Amniotic stem cell (primary cell): ENCODE measurements at places on chromosomes 1 and 21.

DNA sequence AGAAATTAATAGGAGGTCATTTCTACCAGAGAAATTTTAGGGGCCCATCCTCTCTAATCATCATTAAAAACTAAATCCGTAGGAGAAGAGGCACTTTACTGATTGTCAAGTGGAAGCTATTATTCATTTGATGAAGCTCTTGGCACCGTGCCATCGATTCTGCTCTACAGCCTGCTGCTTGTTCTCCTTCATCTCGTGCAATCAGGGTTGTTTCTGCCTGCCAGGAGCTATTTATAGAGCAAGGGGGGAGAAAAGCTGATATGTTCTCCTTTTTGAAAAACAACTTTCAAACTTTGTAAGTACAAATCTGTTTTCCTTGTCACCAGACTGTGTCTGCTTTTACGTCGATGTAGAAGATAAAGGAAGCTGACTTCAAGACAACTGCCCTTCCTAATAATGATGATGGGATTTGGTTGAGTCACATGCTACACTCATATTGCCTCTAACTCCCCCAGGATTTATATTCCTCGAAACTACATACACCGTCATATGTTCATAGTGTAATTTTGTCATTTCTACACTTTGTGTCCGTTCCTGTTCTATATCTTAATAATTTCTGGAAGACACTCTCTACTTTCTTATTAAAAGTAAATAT is 169.6 kb upstream of the LHX8 start:
- no peak for DNase-seq

DNA sequence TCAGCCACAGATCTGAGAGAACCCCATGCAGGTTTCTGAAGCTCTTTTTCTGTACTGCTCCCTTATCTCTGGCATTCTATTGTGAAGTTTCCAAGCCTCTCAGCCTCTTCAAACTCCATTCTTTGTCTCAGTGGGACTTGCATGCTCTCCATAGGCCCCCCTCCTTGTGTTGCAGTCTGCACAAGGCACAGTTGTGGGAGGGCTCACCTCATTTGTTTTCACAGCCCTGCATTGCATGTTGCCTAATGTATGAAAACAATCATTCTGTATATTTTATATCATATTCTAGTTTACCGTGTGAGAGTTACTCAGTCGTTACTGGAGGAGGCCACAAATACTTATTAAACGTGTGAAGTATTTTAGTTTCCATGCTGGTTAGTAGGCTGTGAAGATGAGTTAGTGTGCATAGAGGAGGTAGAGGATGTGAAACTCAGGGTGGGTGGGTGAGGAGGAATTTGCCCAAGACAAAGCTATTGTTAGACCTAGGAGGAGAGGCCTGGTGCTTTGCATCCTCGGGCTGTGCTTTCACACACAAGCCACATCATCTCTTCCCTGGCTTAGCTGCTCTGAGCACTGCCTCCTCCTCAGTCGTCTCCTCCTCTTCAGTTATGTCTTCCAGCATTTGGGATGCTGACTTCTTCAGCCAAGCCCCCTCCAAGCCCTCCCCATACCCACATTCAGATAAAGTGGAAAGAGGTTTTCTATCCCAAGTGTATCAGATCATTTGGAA is 7.8 kb upstream of the CHI3L2 start:
- DNase-seq = no peak

DNA sequence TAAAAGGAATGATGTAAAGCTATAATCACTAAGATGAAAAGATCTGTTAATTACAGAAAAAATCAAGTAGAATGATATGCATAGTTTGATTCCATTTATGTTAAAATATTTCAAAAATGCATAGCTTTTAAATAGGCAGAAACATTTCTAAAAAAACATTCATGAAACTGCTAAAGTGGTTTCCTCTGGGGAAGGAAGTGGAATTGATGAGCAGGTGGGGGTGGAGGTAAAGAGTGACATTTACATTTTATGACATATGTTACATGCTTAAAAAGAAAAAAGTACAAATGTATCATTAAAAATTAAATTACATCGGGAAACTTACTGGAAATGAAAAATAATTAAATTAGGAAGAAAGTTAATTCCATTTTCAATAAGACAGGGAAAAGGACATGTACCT is 42.8 kb upstream of the JAK1 start:
- no peak for DNase-seq

DNA sequence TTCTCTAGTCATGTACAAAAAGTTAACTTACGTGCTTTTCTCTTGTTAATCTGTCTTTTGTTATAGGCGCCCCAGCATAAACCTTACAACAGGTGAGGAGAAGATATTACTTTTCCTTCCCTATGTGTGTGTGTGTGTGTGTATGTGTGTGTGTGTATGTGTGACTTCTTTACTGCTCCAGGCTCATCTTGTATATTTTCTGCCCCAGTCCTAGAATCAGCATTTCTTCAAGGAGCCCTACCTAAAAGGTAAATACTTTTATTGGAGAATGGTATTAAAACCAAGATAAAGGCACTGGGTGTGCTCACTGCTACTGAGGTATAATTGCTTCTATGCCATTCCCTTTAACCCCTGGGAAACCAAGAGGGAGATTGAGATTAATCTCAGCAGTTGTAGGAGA is 129.8 kb downstream of the PLPPR5 start:
- DNase-seq = no peak
